ENCODE measurements at places on chromosomes 7 and 10.
A peak's percentile ranks its signal among the peaks of the same experiment; 100 is the strongest.

- DNase-seq, result peak; percentile 65
These were observed 134.3 kb upstream of the PDE1C start for GRCh38 chr7:32204361-32205018.

- DNase-seq, result no peak
These were observed 41.0 kb upstream of the CDK1 start for GRCh38 chr10:60737242-60737641.

- DNase-seq, result no peak
These were observed 28.3 kb downstream of the CDK13 start for GRCh38 chr7:39978230-39978934.

DNA sequence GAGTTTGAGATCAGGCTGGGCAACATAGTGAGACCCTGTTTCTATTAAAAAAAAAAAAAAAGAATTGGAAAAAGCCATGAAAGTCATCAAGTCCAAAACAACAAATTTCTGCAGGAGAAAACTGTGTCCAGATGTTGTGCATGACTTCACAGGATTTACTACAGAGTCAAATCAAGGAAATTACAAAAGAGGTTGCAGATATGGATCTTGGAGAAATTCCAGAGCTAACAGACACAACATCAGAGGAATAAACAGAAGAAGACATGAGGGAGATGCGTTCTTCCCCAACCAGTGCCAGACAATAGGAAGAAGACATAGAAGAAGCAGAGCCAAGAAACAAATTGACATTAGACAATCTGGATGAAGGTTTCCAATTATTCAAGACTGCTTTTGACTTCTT, 24.3 kb upstream of the KCNIP2 start:
- DNase-seq, result no peak

DNA sequence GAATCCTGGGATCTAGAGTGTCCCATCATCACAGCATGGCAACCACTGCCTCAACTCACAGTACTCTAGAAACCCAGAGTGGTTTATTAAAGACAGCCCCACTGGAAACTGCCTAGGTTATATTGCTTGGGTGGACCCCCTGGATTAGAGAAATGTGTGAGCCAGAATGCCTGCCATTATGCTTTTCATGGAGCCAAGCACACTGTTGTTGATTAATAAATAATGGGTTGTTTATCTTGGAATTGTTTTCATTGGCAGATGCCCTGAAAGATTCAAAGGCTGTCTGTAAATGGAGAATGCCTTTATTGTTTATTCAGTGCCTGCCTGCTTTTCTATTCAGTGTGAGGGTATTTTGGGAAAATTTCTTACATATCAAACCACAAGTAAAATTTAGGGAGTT, 52.1 kb downstream of the GNAI1 start:
- no peak for DNase-seq

Data from WTC11 (cell line).